ENCODE measurements at places on chromosomes 3 and 15.

DNA sequence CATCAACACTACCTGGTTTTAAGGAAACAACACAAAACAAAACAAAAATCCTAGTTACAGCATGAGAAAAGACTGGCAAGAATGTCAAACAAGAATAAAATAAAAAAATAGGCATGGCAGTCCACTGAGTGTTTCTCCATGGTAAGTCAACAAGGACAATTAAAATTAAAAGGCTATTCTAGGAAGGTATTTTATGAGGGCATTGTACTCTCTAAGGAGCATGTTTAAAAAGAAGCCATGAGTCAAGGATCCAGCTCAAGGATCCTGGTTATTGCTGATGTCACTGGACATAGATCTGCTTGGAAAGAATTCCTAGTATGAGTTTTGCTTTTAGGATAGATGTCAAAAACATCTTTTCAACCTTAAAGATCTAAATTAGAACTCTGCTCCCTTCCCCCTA, 106.7 kb downstream of the MYO5A start:
- DNase-seq = no peak

- DNase-seq = no peak
Measured at GRCh38 chr3:59876533-59877062, 826.8 kb upstream of the CFAP20DC start.

- DNase-seq = no peak
Measured at GRCh38 chr3:48478626-48479555, 25.1 kb downstream of the SHISA5 start.

DNA sequence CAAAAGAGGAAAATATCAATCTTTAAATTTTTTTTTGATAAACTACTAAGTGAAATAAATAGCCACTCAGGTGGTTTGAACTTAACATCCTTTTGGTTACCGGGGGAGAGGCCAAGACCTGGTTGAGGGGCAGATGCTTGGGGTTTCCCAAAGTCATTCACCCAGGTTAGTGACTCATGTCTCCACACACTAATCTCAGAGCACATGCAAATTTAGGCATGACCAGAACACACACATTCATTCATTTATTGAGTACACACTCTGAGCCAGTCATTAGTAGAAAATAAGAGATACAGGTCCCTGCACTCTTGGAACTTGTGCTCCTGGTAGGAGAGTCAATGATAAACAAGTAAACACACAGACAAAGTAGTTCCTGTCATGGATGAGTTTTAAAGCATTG, 7.3 kb downstream of the ILDR1 start:
- DNase-seq = no peak

Data from left ventricle myocardium inferior (tissue), 1 donor.